Frontal cortex (tissue), 4 donors: ENCODE measurements at places on chromosomes 6 and 20. TPM values are rescaled to one million over a fixed set of nuclear protein-coding genes. Genes with fewer than 3 reads are reported as not detected.
A peak's percentile ranks its signal among the peaks of the same experiment; 100 is the strongest.

The EYS gene
- 2.0 TPM for total RNA-seq

The SDC4 gene
- 0.82 TPM for total RNA-seq

The RNF114 gene
- total RNA-seq = 31.0 TPM

GRCh38 chr20:13342469-13343242 lies 121.6 kb downstream of the ISM1 start:
- no peak for DNase-seq

GRCh38 chr20:33568378-33568777 lies 78.5 kb downstream of the CBFA2T2 start:
- peak; percentile 12 for DNase-seq

DNA sequence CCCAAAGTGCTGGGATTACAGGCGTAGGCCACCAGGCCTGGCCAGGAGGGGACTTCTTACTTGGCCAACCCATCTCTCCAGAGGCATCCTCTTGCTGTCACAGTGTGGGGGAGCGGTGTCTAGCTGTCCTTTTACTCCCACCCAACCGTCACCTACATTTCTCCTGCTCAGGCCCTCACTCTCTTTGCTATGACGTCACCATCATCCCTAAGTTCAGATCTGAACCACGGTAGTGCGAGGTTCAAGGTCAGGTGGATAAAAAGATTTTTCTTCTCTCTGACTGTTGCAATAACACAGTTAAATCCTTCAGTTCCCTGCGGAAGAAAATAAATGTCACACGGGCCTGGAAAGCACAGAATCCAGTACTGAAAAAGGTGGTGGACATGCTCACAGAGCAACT lies 7.3 kb upstream of the RAET1L start:
- DNase-seq = no peak

- DNase-seq = no peak
These were observed 1633.9 kb downstream of the GRIK2 start for GRCh38 chr6:103027271-103027931.

GRCh38 chr20:46990017-46990595 lies 95.5 kb downstream of the EYA2 start:
- DNase-seq = no peak

DNA sequence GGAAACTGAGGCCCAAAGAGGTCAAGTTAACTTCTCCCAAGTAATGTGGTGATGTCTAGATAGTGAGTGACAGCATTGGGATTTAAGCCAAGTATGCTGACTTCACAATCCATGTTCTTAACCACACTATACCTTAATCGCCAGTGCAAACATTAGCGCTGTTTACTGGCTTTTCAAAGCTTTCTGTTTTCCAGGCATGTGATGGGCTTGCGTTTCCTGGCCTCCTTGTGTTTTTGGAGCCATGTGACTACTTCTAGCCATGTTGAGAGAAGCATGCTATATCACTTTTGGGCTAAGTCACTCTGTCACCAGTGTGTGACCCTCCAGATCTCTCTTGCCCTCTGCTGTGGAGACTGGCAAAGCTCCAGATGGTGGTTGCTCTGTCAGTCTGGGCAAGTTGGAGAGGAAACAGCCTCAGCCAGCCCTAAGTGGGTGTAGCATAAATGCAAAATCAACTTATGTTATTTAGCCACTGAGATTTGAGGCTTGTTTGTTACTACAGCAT lies 76.9 kb downstream of the ANKRD6 start:
- DNase-seq = no peak
